Esophagus mucosa (tissue), 1 donor: ENCODE measurements at places on chromosomes 5 and 9. TPM values are rescaled to one million over a fixed set of nuclear protein-coding genes. Genes with fewer than 3 reads are reported as not detected.

The CD14 gene
- total RNA-seq: 6.7 TPM

GRCh38 chr5:97629276-97629675, 446.2 kb upstream of the RIOK2 start:
- ATAC-seq: no peak

GRCh38 chr9:131304676-131305355, 15.3 kb downstream of the PLPP7 start:
- ATAC-seq: no peak

DNA sequence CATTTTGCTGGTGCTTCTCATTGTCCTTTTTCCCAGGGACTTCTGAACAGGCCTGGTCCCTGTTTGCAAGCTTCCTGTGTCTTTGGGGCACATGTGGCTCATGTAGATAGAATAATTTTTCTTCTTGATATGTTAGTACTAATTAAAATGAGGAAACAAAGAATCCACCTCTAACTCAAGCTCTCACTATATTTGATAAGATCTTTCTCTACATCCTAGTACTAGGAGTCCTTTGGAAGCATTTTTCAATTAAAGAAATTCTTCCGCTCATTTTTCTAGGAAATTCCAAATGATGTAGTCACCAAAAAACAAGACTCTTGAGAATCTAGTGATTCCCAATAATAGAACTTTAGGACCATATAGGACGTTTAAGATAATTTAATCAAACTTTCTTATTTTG, 165.3 kb downstream of the SEC61B start:
- ATAC-seq: no peak

DNA sequence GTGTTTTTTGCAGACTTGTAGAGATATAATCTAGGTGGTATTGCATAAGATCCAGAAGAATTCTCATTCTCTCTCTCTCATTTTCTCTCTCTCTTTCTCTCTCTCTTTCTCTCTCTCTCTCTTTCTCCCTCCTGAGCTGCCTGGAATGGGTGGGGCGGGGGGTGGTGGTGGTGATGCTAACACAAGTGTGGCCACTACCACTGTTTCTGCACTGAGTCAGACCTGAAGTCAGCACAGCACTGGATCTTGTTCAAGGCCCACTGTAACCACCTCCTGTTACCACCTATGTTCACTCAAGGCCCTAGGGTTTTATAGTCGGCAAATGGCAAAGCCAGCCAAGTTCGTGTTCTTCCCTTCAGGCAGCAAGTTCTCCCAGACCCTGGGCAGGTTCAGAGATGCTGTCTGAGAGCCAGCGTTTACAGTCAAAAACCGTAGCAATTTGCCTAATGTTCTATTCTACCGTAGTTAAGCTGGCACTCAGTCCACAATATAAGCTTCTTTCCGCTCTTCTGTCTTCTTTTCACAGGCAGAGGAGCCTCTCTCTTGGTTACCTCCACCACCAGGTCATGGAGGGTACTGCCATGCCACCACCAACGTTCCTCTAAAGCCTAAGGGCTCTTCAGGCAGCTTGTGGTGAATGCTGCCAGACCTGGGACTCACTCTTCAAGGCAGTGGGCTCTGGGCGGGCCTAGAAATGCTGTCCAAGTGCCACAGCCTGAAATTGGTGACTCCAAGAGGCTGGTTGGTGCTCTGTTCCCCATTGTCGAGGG, 235.7 kb upstream of the PRR16 start:
- ATAC-seq: no peak
